ENCODE measurements at places on chromosomes 2 and 18.
A peak's percentile ranks its signal among the peaks of the same experiment; 100 is the strongest.

DNA sequence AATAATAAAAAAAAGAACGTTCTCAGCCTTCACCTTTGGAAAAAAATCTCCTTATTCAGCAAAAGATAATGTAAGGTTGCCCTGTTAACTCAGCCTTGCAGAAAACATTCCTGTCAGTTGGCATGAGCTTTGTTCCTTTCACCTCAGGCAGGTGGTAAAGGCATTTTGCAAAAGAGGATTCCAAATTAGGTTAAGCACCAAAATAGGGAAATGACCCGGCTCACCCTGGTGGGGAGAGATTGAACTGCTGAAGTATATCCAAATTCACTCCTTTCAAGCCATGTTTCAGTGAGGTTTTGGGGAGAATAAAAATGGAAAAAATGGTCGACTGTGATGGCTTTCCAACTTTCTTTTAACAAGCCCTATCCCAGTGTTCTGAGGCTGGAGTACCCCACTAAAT is 1988.8 kb upstream of the PIK3C3 start:
- DNase-seq: no peak

- DNase-seq: no peak
These were observed 306.2 kb downstream of the SETBP1 start for GRCh38 chr18:44986933-44987332.

GRCh38 chr2:223601932-223602666 is at the start of gene SCG2:
Gene SCG2, minus strand, starts transcription at chr2:223602361. Its CDS starts 3,079 bp downstream, at chr2:223599282.
- peak; percentile 49 for DNase-seq

- DNase-seq: no peak
These were observed 46.8 kb downstream of the LIPG start for GRCh38 chr18:49608366-49609255.

- DNase-seq: no peak
These were observed 194.0 kb upstream of the RBMS1 start for GRCh38 chr2:160687629-160688028.

- DNase-seq: no peak
These were observed 728.8 kb upstream of the PIK3C3 start for GRCh38 chr18:41226186-41226585.

DNA sequence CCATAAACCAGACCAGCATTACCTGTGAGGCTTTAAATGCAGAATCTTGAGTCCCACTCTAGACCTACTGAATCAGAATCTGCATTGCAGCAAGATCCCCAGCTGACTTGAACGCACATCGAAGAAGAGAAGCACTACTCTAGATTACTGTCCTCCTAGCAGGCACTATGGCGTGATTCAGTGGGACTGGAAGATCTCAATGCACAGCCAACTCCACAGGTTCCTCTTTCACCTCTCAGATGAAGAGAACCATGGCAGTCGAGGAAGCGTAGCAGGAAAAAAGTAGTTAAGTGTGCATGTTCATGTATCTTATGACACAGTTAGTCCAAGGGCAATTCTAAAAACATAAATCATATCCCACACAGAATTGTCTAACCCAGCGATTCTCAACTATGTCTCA is 97.4 kb downstream of the STK39 start:
- DNase-seq: no peak

- DNase-seq: no peak
These were observed 37.6 kb upstream of the MSTN start for GRCh38 chr2:190099890-190100697.

DNA sequence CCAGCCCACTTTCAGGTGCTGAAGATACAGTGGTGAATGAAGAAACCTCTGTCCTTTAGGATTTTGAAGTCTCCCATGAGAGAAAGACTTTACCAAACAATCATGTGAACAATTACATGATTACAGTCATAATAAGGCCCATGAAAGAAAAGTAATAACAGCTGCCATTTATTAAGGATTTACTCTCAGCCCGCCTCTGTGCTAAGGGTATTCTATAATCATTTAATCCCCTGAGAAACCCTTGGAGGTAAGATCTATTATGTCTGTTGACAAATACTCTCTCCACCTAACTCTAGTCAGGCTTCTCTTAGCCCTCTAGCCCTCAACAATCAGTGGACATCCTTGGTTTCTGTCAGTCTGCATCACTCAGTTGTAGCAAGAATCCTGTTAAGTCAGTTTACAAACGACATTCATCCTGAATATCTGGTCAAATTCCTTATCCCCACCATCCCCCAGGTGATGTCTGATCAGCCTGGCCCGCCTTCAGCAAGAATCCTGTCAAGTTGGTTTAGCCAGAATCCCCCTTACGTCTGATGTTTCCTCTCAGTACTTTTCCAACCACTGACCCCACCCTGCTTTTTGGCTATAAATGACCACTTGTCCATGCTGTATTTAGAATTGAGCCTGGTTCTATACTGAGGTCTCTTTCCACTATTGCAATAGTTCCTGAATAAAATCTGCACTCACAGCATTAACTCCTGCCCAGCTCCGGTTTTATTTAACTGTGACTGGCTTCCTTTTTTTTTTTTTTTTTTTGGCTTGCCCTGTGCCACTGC is 12.2 kb upstream of the SOCS6 start:
- DNase-seq: no peak

- no peak for DNase-seq
These were observed 199.5 kb upstream of the DDX18 start for GRCh38 chr2:117614823-117615534.

GRCh38 chr2:152718076-152718908 is at the start of gene ARL6IP6:
Gene ARL6IP6, plus strand, starts transcription at chr2:152718620. Its CDS starts 5 bp downstream, at chr2:152718625.
- peak; percentile 78 for DNase-seq

GRCh38 chr2:232689152-232689910 is 7.8 kb upstream of the GIGYF2 start:
- DNase-seq: peak; percentile 73

GRCh38 chr2:64474121-64474571 is 20.2 kb downstream of the LGALSL start:
- no peak for DNase-seq

GRCh38 chr2:134319596-134320254 is 65.9 kb downstream of the MGAT5 start:
- DNase-seq: no peak

GRCh38 chr2:190554357-190555006 is 20.0 kb upstream of the NEMP2 start:
- no peak for DNase-seq

- no peak for DNase-seq
These were observed 46.3 kb downstream of the PSD4 start for GRCh38 chr2:113219889-113220641.

DNA sequence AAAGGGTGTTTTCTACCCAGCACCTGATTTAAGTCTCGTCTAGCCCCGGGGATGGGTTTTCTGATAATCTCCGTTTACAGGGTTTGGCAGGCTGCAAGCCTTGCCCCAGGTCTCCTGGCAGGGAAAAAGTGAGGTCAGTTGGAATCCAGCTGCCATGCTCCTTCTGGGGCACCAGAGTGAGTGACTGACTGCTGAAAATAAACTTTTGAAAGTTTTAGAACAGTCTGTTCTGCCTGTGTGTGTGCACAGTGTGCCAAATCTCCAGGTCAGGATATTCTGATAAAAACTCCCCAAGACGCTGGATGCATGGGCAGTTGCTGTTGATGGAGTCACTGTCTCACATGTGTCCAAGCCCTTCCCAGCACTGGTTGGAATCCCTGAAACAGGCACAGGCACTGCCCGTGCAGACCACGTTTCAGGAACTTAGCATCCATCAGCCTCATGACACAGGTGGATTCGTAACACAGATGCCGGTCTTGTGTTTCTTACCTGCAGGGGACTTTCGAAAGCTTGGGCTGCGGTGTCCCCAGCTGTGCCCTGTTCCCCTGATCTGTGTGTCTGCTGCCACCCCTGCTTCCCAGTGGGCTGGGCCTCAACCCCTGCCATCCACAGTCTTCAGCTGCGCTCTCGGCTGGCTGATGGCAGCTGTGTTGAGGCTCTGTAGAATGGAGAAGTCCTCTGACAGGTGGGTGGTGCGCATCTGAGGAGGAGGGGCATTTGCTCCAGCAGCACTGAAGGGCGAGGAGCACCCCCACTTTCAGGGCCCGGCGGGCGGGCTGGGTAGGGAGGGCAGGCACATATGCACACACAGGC is 65.0 kb downstream of the SH3RF3 start:
- no peak for DNase-seq

- DNase-seq: no peak
These were observed 140.8 kb downstream of the TTN start for GRCh38 chr2:178666458-178666857.

DNA sequence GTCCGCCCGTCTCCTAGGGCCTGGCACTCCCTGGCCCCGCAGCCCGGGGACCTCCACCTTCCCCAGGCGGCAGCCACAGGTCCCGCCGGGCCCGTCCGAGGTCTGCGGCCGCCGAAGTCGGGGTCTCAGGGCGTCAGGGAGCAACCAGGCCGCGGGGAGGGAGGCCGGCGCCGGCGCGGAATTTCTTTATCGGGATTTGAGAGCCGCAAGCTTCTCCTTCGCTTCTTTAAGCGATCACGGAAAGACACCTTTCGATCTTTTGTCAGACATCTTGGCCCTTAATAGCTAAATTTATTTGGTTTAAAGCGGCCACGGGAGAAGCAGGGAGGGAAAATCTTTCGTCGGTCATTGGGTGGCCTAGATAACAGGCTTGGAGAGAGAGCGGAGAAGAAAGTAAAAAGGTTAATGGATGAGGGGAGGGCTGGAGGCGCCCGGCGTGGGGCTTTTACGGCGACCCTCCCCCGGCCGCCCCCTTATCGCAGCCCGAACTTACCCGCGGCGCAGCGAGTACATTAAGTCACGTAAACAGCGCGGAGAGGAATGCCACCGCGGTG is 4.3 kb upstream of the GATA6 start:
- DNase-seq: no peak

DNA sequence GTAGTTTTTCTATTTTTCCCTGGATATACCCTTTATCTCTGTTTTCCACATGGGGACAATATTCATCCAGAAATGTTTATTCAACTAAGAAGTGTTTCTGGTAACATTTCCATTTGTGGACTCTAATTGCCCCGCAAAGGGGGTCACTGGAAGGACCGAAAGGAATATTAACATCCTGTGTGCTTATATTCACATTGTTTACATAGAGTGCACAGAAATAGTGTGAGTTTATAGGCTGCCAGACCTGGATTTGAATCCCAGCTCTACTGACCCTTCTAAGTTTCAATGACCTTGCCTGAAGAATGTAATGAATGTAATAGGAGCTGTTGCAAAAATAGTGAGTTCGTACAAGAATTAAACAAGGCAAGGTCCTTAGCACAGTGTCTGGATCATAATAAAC is 152.9 kb upstream of the NCKAP5 start:
- DNase-seq: no peak

GRCh38 chr2:238081150-238081549 is 19.0 kb upstream of the ESPNL start:
- no peak for DNase-seq

- peak; percentile 69 for DNase-seq
These were observed 47.1 kb downstream of the SPTBN1 start for GRCh38 chr2:54503192-54503591.

- DNase-seq: no peak
These were observed 35.2 kb downstream of the CYRIA start for GRCh38 chr2:16630463-16630862.

GRCh38 chr18:58893388-58894099 is 28.9 kb downstream of the ZNF532 start:
- no peak for DNase-seq

- DNase-seq: no peak
These were observed 78.4 kb downstream of the PLA2R1 start for GRCh38 chr2:159984034-159984433.

- no peak for DNase-seq
These were observed 48.0 kb downstream of the GBX2 start for GRCh38 chr2:236120141-236120601.

GRCh38 chr2:146623771-146624170 is 1221.1 kb upstream of the ACVR2A start:
- DNase-seq: no peak

GRCh38 chr2:189608795-189609422 is 28.3 kb upstream of the SLC40A1 start:
- no peak for DNase-seq

- peak; percentile 64 for DNase-seq
These were observed 13.2 kb downstream of the NABP1 start for GRCh38 chr2:191691016-191691735.

DNA sequence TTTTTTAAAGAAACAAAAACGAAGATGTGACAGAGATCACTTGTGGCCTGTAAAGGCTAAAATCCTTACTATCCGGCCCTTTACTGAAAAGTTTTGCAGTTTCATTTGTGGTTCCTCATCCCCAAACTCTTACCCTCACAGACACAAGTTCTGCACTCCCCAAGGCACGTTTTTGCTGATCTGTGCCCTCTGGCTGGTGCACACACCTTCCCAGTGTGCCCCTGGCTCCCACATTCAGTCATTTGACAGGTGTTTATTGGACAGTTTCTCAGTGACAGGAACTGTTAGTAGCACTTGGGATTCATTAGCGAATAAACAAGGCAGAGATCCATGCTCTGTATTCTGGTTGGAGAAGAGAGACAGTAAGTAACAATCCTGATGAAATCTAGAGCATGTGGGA is 22.8 kb downstream of the ZAP70 start:
- DNase-seq: no peak

All from NCI-H1694 (cell line).